Globus pallidus (tissue), 1 donor: ENCODE measurements at places on chromosomes 11 and 22.

GRCh38 chr11:280706-281485 is 2.7 kb downstream of the NLRP6 start:
- no peak for DNase-seq

GRCh38 chr11:128731041-128731663 is 37.3 kb downstream of the FLI1 start:
- DNase-seq: no peak

GRCh38 chr11:15757048-15757698 is 599.2 kb downstream of the SOX6 start:
- DNase-seq: no peak

DNA sequence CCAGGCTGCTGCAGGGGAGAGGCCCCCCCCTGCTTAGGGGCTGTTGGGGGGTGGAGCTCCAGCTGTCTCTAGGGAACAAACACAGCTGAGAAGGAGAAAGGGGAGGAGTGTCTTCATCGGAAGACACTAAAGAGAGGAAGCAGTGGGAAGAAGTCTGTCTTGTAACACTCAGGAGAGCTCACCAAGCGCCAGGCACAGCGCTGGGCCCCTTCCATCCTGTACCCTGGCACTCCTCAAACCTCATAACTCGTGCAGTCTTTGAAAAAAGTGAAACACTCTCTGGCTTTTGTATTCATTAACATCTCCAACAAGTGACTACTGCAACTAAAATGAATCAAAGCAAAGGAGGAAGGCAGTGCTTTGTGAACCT is 67.4 kb upstream of the PRDM11 start:
- no peak for DNase-seq

DNA sequence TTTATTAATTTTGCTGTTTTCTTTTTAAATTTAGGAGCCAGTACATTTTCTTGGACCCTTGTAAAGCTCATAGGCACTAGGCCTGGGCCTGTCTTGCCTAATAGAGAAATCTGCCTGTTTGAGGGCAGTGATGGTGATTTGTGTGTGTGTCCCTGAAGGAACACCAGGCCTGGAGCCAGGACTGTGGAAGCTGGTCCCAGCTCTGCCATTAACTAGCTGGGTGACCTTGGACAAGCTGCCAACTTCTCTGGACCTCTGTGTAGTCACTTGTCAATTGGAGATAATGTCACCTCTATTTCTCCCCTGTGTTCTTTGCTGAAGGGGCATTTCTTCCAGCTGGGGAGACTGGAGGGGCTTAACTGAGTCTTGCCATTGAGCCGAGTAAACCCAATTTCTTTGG is 16.0 kb upstream of the FTH1 start:
- no peak for DNase-seq

GRCh38 chr11:13348305-13348704 is 70.7 kb downstream of the BMAL1 start:
- no peak for DNase-seq

GRCh38 chr11:44421090-44421675 is 111.2 kb upstream of the ALX4 start:
- DNase-seq: no peak

- DNase-seq: no peak
These were observed 1.3 kb downstream of the RNF169 start for GRCh38 chr11:74749965-74750296.

DNA sequence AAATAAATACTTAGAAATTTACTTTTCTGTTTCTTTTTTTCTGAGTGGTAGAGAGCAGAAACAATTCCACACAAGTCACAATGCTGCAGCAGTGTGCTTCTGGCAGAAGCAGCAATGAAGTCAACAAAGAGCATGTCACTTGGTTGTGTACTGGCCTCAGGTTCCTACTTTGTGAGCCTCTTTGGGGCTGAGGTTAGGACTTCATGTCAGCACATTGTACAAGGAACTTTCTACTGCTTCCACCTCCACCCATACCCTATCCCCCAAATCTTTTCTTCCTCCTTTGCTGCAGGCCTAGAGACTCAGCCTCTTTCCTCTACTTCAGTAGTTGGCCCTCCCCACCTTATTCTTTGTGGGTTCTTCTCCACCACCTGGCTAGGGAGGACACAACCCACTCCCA is 252.7 kb upstream of the PITPNB start:
- no peak for DNase-seq

DNA sequence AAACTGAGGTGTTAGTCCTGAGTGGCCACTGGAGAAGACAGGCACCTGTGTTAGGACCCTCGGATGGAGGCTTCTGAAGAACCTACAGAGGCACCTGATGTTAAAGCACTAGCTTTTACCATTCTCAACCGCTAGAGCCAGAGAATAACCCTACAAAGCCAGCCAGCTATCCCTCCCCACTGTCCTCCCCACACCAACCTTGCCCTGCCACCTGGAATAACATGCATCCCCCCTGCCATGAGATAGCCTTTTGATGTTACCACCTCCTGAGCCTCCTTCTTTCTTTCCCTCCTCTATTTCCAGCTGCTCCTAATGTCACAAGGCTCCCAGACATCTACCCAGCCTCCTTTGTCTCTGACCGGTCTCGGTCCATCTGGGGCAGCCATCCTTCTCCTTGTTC is 28.1 kb downstream of the COMMD9 start:
- no peak for DNase-seq

- DNase-seq: no peak
These were observed 138.4 kb upstream of the DDI1 start for GRCh38 chr11:103898065-103898464.

- peak; percentile 61 for DNase-seq
These were observed 7.0 kb downstream of the SEPTIN3 start for GRCh38 chr22:41976070-41976901.

DNA sequence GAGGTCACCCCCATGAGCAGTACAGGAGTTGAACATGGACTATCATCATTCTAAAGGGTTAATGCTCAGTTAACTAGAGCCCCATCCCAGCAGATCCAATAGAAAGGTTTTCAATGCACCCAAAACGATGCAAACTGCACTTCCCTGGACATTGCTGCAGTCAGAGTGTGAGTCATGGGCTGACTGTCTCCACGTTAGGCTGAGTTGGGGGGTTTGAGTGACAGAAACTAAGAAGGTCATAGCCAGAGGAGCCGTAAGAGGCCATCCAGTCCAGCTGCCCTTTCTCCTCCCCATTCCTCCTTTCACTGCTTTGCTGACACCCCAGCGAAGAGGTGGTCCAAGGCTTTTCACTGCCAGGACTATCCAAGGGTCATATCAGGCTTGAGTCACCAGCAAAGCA is 10.5 kb upstream of the OR2AT4 start:
- DNase-seq: no peak

GRCh38 chr11:17533778-17534415 is 10.3 kb downstream of the USH1C start:
- DNase-seq: no peak

DNA sequence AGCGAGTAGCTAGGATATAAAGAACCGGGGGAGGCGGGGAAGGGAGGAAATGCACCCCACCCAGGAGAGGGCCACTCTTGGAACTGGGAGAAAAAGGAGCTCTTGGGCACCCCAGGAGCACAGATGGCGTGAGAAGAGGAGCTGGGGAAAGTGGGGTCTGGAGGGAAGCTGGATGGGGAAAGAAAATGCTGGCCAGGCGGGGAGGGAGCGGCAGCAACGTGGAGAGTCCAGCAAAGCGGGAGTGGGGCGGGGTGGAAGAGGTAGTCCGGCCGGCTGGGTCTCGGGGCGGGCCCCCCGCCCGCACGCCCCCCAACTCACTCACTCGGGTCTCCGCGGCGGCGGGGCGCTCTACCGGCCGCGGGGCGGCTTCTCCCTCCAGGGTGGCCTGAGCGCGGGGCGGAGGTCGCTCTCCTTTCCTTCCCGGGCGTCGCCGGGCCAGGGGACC is 522 bp downstream of the TOB2 start:
- no peak for DNase-seq

GRCh38 chr11:109785714-109786113 is 307.5 kb upstream of the ZC3H12C start:
- no peak for DNase-seq

- DNase-seq: peak; percentile 15
These were observed 40.4 kb downstream of the SHISAL1 start for GRCh38 chr22:44272401-44272771.

GRCh38 chr11:112817376-112817775 is 143.8 kb upstream of the NCAM1 start:
- no peak for DNase-seq

- no peak for DNase-seq
These were observed 102.2 kb downstream of the TRIM29 start for GRCh38 chr11:120035756-120036155.

GRCh38 chr22:24550028-24550901 is 4.7 kb downstream of the GUCD1 start:
- DNase-seq: no peak

DNA sequence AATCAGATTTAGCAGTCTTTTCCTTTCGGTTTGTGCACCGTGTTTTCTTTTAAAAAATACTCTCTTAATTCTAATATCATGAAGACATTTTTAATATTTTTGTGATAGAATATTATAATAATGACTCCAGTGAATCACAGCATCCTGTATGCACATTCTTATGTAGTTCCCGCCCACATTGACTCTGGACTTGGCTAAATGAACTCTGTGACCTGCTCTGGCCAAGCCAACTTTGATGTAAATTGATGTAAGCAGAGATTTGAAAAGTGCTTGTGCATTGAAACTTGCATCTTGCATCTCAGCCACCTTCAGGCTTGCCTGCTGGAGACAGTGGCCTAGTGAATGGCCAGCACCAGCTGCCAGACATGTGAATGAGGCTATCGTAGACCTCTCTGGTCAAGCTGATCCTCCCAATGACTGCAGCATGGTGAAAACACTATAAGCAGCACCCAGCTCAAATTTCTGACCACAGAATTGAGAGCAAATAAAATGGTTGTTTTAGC is 29.2 kb upstream of the PGM2L1 start:
- DNase-seq: no peak

- no peak for DNase-seq
These were observed 10.2 kb downstream of the YPEL4 start for GRCh38 chr11:57639321-57640067.

DNA sequence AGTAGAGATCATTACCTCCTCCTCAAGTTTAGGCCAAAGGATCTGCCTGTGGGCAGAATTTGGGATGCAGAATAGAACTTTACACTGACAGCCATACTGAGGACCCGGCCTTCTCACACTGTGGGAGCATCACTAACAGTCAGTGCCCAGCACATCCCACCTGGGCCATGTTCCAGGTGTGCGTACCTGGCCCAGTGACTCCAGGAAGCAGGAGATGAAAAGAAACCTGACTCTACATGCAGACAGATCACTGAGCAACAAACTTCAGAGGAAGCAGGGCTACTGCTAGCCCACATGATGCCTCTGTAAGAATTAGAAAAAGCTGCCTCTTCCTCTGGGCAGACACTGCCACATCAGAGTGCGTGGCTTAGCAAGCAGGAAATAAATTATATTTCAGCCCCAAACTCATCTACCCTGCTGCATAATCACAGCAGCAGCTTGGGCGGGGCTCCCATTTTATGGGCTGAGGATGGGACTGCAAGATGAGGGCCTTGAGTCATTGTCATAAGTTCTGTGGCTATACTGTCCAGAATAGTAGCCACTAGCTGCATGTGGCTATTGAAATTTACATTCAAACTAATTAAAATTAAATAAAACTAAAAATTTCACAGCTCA is 6.0 kb upstream of the LMO2 start:
- DNase-seq: no peak

DNA sequence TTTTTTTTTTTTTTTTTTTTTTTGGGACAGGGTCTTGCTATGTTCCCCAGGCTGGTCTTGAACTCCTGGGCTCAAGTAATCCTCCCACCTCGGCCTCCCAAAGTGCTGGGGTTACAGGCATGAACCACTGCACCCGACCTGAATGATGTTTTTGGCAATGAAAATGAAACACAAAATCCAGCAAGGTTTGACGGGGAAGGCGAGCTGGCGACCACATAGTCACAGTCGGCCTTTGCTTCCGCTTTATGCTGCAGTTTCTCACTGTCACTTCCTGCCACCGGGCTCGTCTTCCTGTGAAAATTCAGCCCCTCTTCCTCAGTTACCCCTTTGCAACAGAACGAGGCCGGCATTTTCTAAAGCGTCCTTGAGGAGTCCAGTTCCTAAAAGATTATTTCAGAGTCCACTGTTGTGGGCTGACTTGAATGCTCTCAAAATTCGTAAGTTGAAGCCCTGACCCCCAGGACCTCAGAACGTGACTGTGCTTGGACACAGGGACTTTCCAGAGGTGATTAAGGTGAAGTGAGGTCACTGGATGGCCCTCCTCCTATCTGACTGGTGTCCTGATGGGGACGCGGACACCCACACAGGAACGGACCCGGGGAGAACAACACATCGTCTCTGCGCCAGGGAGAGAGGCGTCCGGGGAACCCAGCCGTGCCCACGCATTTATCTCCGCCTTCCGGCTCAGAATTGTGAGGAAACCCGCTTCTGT is 2.9 kb upstream of the BID start:
- DNase-seq: no peak

- no peak for DNase-seq
These were observed 216.3 kb upstream of the SYN3 start for GRCh38 chr22:33274214-33275072.

DNA sequence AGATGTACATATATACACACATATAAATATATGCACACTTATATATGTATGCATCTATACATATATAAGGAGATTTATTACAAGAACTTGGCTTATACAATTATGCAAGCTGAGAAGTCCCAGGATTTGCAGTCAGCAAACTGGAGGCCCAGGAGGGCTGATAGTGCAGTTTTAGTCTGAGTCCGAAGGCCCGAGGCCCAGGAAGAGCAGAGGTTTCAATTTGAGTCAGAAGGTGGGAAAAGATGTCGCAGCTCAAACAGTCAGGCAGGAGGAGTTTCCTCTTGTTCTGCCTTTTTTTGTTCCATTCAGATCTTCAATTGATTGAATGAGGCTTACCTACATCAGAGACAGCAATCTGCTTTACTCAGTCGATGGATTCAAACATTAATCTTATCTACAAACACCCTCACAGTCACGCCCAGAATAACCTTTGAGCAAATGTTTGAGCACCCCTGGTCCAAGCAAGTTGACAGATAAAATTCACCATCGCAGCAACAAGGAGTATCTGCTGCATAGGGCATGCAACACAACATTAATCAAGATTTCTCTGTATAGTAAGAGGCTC is 4.0 kb upstream of the SGSM1 start:
- no peak for DNase-seq

- no peak for DNase-seq
These were observed 2.6 kb downstream of the TMPRSS4 start for GRCh38 chr11:118079491-118079890.

DNA sequence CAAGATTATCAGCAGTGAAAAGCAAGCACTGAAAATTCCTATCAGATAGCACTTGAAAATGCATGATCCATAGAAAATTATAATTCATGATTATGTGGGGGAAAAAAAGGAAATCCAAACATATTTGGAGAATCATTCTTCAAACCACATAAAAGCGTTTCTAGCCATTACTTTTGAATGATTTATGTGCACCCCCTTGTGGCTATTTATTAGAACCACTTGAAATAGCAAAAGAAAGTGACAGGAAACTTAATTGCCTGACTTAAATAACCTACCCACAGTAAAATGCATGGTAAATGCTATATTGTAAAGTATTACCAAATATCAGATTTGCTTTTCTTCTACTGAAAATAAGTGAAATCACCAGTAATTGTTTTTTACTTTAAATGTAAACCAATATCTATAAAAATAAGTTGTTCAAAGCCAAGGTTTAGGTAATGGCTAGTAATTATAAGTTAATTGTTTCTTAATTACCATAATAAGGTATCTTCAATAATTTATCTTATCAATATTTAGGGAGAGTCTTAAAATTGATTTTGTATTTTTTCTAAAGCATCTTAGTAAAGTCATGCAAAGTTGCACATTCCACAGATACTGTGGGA is 168.5 kb downstream of the ARHGAP42 start:
- peak; percentile 51 for DNase-seq

GRCh38 chr11:114298710-114299109 is 2.5 kb downstream of the NNMT start:
- DNase-seq: no peak
